ENCODE measurements at places on chromosomes 4 and X.

DNA sequence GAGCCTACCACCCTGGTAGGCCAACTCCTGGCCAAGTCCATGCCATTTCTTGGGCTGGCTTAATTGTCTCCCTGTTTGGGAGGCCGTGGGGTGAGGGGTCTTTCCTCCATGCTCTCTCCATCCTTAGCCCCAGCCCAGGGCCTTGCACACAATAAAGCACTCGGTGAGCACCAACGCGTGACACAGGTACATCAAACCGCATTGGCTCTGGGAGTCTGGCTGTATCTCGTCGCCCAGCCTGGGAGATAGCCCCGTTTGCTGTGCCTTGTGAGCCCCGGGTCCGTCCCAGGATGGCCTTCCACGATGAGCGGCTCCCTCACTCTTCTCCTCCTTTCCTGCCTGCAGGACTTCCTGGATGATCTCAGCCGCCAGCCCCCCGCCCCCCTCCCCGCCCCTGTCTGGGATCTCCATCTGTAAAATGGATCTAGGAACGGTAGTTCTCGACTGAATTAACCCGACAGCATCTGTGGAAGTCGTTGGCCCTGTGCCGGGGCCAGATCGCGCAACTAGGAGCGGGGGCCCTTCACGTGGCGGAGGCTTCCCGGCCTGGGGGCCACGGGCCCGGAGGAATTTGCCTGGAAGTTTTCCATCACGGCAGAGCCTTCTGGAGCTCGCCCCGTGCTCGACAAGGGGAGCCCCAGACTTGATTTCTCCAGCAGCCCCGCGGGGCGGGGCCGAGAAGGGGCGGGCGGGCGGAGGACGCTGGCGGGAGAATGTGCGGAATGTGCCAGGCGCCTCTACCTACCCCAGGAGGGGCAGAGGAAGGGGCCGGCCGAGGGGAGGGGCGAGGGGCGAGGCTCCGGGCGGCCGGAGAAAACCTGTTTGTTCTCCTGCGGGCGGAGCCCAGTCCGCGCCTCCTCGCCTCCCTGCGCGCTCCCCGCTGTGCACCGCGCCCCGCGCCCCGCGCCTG is at the start of gene ZNF185:
TSS of gene ZNF185 (plus strand) at position 846 of the 910 bp plus-strand sequence. CDS start 16,423 bp downstream, outside the sequence.
- DNase-seq, result no peak

GRCh38 chrX:25285598-25285997 is 269.8 kb upstream of the ARX start:
- DNase-seq, result no peak

GRCh38 chr4:88860586-88860985 is 163.0 kb upstream of the NAP1L5 start:
- DNase-seq, result no peak

- DNase-seq, result no peak
These were observed 7.8 kb downstream of the CXXC4 start for GRCh38 chr4:104486716-104487504.

DNA sequence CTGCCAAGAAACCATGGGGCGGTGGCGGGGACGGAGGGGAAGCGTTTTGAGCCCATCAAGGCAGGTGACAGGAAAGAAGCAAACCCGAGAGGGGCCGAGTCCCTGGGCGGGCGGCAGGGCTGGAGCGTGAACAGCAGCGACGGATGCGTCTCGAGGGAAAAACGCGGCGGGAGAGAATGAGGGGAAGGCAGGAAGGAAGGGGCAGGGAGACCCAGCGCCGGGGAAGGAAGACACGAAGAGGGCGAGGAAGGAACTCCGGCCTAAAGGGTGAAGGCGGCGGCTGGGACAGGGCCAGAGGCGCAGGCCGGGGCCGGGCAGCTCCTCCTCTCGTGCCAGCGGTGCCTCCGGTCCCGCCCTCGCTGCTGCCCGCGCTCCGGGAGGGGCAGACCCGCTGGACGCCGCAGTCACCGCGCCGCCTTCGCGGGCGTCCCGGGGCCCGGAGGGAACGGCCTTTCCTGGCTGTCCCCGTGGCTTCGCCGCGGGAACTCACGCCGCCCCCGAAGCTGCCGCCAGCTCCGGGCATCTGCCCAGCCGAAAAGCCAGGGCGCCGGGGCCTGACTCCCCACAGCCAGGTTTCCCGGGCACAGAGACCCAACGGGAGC is 751 bp upstream of the RGS12 start:
- DNase-seq, result no peak

GRCh38 chr4:10007793-10008608 is 13.3 kb downstream of the SLC2A9 start:
- no peak for DNase-seq
